ENCODE measurements at places on chromosomes 11 and 22.

- no peak for DNase-seq
Observed at GRCh38 chr11:19597876-19598275, 114.8 kb upstream of the NAV2 start.

DNA sequence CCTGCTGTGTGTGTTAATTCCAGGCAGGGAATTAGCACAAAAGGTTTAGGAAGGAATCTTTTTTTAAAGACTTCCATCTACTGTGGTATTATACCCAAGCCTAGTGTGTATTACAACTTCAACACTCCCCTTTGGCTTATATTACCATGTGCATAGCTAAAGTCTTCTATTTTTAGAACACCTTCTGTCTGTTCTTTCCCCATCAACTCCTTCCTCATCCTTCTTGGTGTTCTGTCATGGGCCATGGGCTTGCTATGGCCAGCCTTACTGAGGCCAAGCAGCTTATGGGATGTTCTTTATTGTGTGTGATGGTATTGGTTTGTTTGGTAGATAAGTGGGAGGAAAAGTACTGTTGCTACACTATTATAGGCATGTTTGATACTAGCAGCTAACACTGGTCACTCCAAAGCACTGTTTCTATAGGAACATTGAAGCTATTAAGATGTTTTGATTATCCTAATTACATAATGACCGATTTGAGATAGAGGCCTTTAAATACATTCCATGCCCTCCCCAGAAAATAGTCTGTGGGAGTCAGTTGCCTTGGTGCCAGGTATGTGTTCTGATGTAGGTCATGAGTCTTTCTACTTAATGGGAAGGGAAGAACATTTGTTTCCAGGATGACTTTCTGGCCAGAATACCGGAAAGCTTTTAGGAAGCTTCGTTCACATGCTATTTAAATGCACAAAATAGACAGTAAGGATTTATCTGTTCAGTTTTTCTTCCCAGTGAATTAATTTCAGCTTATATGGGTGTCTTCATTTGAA is 16.5 kb downstream of the MCAM start:
- DNase-seq = no peak

GRCh38 chr11:2267306-2267850 is 3.0 kb downstream of the ASCL2 start:
- no peak for DNase-seq

DNA sequence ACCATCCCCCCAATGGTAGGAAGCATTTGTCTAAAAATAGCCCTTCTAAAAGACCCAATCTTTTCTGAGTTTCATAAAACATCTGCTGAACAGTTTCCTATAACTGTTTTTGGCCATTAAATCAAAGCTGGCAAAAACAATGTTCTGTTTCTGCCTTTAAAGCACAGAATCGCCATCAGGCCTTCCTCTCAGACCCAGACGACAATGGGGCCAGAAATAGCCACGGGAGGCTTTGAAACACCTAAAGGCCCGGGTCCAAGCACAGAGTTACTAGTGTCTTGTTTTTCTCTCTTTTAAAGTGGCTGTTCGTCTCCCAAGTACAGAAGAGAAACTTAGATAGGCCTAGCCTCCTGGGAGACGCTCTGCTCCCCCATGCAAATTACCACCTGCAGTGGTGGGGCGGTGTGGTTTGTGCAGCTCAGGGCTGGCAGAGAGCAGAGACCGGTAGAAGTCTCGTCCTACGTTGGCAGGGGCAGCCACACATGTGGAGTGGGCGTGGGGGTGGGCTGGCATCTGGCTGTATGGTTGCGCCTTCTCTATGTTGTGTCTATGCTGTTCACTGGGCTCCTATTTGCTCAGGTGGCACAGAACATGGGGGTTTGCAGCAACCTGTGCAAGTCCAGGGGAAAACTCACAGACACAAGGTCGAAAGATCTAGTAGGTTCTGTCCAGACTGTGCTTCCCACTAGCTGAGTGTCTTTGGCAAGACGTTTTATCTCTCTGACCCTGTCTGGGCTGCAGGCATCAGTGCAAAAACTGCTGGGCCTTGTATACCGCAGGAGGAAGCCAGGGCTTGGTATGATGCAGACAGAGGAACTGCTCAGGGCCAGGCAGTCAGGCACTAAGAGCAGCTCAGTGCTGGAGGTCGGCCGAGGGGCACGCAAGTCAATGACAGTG is 23.6 kb upstream of the ETS1 start:
- no peak for DNase-seq

DNA sequence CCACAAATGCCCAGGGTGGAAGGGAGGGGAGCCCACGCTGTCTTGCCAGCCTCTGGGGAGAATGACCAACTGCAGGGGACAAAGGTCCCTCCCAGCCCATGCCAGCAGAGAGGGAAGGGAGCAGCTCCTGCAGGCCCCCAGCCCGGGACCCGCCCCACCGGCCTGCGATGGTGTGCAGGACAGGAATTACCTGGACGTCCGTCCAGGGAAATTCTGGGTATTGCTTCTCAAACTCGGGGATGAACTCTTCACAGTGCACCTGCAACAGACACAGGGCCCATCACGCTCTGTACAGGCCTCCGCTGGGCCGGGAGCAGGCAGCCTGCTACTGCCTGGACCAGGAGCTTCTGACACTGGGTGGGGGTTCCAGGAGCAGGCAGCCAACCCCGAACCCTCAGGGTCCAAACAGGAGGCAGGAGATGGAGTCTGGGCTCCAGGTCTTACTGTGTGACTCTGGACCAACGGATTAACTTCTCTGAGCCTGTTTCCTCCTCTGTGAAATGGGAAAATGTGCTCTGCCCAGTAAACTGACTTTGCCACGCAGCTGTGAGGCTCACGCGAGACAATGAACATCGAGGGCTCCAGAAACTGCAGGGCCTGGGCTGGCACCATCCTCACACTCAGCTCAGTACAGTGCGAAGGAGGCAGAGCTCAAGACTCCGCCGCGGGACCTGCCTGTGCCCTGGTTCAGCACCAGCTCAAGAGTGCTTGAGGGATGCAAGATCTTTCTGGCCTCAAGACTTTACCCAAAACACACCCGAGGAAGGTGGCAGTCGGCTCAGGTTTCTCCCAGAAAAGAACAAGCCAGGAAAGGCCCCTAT is 17.4 kb downstream of the TTLL12 start:
- no peak for DNase-seq

DNA sequence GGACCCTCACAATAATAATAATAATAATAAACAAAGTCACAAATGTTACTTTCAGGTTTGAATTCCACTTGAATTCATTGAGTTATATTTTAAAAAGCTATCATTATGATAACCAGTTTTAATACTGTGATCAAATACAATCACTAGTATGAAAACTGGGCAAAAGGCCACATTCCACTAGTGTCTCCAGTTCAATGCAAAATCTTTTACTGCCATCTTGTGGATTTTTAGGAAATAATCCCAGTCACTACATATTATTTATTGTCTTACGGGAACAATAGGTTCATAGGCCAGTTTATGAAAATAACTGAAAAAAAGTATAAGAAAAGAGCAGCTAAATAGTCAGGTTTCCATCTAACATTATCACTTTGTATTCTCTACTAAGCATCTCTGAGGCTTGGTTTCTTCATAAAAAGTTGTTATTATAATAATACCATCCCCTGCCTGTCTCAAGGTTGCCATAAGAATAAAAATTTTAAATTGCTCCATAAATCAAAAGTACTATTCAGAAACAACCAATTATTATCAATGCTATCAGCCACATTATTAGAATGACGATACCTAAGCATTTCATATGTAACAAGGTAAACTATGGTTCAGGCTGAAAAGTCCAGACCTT is 533.9 kb upstream of the CCDC90B start:
- no peak for DNase-seq

DNA sequence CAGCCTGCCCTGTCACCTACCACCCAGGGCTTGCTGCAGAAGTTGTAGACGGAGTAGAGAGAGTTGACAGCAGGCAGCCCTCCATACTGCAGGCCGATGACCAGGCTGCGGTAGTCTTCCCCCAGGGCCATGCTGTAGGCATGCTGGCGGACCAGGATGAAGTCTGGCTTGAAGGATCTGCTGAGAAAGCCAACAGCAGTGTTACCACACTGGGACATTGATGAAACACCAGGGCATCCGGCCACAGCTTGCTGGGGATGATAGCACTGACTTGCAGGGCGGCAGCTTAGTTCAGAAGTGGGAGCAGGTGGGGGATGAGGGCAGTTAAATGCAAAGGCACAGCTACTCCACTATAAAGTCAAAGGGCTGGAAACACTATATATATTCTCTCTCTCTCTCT is 67.4 kb downstream of the TIMP3 start:
- DNase-seq = no peak

DNA sequence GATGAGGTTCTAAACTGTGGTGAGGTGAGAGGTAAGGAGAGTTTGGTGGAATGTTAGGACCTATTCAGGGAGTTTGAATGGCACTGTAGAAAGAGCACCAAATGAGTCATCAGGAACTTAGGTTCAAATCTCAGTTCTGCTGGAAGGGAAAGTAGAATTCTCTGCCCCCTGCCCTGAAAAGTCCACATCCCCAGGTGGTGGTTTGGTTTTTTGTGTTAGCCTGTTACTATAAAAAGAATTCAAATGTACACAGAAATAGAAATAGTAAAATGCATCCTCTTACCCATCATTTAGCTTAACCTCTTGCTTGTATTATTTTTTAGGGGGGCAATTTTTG is 20.2 kb downstream of the PPFIBP2 start:
- DNase-seq = no peak

- DNase-seq = no peak
Observed at GRCh38 chr11:128931668-128932067, 11.0 kb downstream of the TP53AIP1 start.

DNA sequence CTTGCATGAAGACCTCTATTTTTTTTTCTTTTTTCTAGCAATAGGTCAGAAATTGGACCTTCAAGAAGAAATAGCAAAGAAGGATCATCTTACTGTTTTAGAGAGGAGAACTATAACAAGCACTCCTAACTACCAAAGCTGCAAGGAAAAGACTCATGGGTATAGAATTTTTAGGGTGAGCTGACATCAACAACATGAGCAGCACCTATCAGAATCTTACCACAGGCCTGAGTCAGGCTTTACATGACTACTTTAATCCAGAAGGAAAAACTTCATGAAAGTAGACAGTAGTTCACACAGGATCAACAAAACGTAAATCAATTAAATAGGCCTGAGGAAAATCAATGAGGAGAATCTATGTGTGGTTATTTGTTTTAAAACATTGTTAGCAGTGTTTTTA is 130.5 kb downstream of the FAM76B start:
- no peak for DNase-seq

- peak; percentile 42 for DNase-seq
Observed at GRCh38 chr11:120147094-120147949, 9.4 kb upstream of the TRIM29 start.

DNA sequence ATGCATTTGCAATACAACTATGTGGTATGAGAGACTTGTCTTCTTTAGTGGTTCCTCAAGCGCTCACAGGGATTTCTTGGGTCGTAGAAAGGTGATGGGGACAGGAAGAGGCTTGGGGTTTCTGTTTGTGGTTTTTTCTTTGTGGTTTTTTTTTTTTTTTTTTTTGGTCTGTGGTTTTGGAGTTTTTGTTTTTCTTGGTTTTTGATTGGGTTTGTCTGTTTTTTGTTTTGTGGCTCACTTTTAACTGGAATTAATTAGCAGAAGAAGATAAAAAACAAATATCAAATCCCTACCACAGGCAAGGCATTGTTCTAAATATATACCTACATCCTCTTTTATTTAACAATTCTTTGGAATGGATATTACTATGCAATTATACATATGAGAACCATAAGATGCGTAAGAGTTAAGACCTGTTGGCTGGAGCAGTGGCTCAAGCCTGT is 5.5 kb downstream of the TTC28 start:
- DNase-seq = no peak

GRCh38 chr11:5473921-5474320 is 14.6 kb upstream of the OR52D1 start:
- DNase-seq = no peak

DNA sequence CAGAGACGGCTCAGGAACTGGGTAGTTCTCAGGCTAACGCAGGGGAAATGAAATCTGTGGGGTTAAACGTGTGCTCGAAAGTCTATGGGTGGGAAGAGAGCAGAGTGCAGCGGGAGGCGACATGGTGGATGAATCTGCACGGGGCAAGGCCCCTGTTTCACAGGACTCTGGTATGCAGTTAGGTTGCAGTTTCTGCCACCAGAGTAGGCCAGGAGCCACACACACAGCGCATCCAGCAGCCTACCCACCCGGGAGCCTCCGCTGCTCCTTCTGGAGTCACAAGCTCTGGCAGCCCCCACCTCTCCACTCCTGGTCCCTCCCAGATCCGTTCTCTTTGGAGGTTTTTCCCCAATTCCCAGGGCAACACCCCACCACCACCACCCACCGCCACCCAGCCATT is 27.0 kb downstream of the SPATA19 start:
- DNase-seq = no peak

GRCh38 chr11:1739576-1739975 is 10.8 kb downstream of the IFITM10 start:
- peak; percentile 59 for DNase-seq

- DNase-seq = no peak
Observed at GRCh38 chr11:67651976-67652781, 1.6 kb upstream of the ACY3 start.

DNA sequence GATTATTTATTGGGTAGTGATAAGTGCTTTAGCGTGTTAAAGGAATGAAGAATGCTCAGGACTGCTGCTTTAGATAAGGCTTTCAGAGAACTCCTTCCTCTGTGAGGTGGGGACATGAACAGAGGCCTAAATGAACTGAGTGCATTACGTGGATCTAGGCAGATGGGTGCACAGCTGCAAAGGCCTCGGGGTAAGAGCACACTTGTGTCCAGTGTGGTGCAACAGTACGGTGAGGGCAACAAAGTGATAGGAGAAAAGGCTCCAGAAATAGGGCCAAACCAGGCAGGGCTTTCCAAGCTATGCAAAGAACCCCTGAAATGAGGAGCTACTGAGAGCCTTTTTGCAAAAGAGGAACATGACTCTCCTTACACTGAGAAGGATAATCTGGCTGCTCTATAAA is 45.3 kb upstream of the ARHGAP32 start:
- no peak for DNase-seq

DNA sequence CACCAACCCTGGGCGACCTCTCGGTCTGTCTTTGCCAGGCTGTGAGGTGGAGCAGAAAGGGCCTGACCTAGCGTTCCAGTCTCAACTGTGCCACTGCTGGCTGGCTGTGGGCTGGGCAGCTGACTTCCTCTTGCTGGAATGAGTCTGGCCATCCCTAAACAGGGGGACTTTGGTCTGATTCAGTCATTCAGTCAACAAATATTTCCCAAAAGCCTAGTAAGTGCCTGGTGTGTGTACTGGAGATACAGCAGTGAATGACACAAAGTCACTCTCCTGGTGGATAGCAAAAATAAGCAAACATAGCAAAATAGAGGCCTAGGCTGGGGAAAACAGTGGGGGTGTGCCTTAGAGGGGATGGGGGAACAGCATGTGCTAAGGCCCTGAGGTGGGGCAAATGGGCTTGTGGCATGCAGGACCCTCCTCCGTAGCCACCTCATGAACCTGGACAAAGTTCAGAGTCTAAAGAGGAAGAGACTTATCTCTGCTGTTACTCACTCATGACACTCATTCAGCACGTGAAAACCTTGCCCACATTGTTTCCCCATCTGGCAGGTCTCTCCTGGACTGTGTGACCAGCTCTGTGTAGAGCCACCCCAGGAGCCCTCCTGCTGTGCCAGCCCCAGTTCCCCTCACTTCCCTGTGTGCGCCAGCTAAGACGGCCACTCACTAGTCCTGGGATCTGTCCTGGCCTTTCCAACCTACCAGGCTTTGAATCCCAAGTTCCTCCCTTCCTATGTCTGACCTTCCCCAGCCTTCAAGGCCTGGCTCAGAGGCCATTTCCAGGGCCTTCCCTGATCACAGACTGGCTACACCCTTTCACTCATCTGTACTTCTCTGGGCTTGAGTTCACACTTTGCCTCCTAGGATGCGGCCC is 4.7 kb downstream of the GUCD1 start:
- no peak for DNase-seq
